Stimulated activated CD8-positive, alpha-beta memory T cell treated with anti-CD3 and anti-CD28 coated beads, Interleukin-2, amount 100 ng/mL, for 1 hour (primary cell): ENCODE measurements at places on chromosomes 7 and 10.

GRCh38 chr7:45294559-45294958 lies 137.0 kb downstream of the RAMP3 start:
- no peak for DNase-seq

GRCh38 chr10:78478919-78479318 lies 445.3 kb downstream of the RPS24 start:
- DNase-seq = no peak

DNA sequence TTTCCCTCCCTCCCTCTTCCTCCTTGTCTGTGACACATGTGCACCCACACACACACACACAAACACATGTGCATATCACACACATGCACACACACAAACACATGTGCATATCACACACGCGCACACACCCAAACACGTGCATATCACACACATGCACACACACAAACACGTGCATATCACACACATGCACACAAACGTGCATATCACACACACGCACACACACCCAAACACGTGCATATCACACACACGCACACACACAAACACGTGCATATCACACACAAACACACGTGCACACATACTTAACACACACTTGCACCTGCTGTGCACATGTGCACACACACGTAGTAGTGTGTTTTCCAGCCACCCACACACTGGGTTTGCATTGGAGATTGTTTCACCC lies 29.4 kb upstream of the KNDC1 start:
- no peak for DNase-seq

GRCh38 chr10:623014-623413 lies 66.5 kb downstream of the DIP2C start:
- no peak for DNase-seq

- DNase-seq = no peak
Observed at GRCh38 chr10:31490858-31491504, 172.0 kb downstream of the ZEB1 start.

GRCh38 chr7:22138886-22139285 lies 193.2 kb upstream of the CDCA7L start:
- no peak for DNase-seq

DNA sequence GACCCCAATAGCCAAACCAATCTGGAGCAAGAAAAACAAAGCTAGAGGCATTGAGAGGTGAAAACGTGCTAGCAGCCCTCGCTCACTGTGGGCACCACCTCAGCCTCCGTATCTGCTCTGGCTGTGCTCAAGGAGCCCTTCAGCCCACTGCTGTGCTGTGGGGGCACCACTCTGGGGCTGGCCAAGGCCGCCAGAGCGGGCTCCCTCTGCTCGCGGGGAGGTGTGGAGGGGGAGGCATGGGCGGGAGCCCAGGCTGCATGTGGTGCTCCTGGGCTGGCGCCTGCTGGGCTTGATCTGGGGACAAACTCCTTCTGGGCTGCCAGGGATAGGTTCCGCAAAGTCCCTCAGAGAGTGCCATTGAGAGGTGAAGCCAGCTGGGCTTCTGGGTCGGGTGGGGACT lies 1002.0 kb downstream of the GATA3 start:
- no peak for DNase-seq

- no peak for DNase-seq
Observed at GRCh38 chr10:100232101-100232500, 2.7 kb upstream of the CHUK start.

- no peak for DNase-seq
Observed at GRCh38 chr7:41869997-41870396, 167.1 kb upstream of the INHBA start.

DNA sequence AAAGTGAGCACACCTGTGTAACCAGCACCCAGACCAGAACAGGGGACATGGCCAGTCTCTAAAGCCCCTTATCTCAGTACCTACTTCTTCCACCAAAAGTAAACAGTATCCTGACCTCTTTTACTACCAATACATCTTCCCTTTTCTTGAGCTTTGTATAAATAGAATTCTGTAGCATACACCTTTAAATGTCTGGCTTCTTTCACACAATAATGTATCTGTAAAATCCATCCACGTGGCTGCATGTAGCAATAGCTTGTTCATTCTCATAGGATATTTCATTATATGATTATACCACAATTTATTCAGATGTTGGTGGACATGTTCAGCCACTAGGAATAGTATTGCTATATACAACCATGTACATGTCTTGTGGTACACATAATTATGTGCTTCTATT lies 40.6 kb downstream of the BTBD16 start:
- no peak for DNase-seq

GRCh38 chr7:100933734-100934133 lies 15.6 kb upstream of the MUC3A start:
- DNase-seq = no peak

DNA sequence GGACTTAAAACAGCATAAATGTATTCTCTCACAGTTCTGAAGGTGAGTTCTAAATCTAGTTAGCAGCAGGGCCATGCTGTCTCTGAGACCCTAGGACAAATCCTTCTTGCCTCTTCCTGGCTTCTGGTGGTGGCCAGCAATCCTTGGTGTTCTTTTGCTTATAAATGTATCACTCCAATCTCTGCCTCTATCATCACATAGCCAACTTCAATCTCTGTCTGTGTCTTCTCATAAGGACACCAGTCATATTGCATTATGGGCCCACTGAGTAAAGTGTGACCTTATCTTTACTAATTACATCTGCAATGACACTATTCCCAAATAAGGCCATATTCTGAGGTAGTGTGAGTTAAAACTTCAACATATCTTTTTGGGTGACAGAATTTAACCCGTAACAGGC lies 778.9 kb downstream of the KCNMA1 start:
- no peak for DNase-seq

DNA sequence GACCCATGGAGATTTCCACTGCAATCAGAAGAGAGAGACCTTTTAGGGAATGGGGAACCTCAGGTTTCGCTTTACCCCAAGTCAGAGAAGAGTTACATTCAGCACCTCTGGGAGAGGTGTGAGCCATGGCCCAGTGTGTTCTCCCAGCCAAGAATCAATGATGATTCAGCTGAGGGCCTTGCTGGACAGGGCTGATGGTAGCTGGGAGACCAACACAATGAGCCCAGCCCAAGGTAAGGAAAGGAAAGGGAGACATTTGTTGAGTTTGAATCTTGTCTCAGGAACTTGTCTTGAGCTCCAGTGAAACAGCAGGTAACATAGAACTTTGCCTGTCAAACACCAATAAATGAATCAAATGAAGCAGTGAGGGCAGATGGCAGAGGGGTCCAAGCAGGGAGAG lies 14.0 kb upstream of the PPIA start:
- no peak for DNase-seq

DNA sequence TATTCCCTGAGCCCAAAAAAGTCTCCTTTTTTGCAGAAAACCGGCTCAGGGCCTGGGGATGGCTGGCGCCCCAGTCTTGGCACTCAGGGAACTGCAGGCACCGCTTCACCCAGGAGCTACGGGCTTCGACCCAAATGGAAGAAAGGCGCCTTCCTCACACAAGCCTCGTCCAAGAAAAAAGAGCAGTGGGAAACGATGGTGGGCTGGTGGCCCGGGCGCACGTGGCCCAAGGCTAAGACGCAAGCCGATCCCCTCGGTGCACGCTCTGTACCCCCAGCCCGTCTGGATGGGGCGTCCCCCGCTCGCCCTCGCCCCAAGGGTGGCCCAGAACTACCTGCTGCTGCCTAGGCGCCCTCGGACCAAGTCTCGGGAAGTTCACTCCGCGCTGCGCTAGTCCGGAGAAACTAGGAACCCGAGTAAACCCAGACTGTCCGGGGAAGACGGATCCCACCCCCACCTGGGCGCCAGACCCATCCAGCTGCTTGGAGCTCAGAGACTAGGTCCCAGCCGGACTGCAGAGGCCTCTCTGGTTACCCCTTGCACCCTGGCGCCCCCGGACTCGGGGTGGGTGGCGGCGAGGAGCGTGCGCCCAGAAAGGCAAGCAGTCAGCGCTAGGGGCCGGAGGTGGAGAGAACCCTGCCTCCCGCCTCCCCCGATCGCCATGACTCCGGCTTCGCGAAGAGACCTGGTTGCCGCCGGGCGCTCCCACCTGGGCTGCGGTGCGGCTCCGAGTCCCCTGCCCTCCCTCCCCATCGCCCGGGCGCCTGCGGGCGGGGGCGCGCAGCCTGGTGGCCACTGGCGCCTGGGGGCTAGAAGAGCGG lies 76.4 kb downstream of the CALN1 start:
- DNase-seq = no peak

DNA sequence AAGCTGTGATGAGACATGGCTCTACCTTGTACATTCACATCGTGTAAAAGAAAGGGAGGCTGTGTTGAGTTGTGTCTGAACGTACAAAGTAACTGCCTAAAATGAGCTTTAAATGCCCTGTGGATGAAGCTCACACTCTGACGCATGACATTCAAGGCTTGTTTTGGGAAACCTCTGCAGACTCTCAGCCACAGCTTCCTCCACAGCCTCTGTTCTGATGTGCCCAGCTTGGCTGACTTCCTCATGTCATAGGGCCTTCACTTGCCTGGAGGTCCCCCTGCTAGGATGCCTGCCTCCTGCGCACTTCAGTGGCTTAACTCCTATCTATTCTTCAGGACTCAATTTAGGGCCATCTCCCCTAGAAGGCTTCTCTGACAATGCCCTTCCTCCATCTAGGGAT lies 230.0 kb upstream of the HABP2 start:
- DNase-seq = no peak

- DNase-seq = no peak
Observed at GRCh38 chr10:19048489-19048888, at the start of gene MALRD1. Gene MALRD1, plus strand, starts transcription at chr10:19048801. Its CDS starts 138 bp downstream, at chr10:19048939.

- DNase-seq = no peak
Observed at GRCh38 chr10:25896421-25896820, 37.6 kb upstream of the MYO3A start.

GRCh38 chr7:98949336-98950044 lies 71.2 kb downstream of the TRRAP start:
- no peak for DNase-seq

DNA sequence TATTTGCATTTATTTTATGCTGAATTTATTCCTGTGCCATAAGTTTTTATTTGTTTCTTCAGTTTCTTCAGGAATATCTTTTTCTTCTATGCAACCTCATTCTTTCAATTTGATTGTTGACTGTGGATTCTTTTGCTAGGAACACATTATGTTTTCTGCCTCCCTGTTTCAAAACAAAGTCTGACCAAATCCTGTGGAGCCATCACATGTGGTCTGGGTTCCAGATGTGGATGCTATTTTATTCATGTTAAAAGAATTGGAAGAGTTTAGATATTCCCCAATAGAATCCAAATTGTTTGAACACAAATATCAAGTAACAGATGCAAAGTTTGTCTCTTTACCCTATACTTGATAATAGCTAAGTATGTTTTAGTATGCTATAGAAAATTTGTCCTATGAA lies 56.8 kb upstream of the LRRC17 start:
- DNase-seq = no peak

DNA sequence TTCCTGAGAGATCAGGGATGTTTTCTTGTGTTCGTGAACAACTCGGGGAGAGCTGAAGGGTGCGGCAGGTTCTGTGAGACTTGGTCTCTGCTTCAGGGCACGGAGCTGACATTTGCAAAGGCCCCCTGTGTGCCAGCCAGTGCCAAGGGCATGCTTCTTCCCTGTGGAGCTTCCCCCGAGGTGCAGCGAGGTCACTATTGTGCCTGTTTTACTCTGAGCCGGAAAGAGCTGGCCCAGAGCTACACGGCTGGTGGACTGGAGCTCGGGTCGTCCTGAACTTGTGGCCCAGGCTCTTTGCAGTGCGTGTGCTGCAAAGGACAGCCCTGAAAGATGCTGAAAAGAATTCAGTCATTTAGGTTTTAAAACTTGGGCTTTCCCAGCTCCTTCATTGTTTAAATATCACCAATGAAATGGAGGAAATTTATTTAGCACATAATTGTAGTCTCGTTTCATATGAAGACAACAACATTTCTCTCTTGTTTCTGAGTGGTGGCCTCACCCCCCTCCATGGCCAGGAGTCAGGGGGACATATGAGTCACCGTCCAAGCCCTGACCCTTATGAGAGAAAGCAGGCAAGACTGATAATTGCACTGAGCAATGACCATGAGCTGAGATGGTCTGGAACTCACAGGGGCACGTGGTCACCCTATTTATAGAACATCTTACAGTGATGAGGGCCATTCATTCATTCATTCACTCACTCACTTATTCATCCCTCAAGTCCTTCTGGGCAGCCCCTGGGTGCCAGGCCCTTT lies 102.6 kb downstream of the PTPRE start:
- DNase-seq = no peak

- no peak for DNase-seq
Observed at GRCh38 chr7:141161550-141162535, 88.0 kb downstream of the TMEM178B start.

DNA sequence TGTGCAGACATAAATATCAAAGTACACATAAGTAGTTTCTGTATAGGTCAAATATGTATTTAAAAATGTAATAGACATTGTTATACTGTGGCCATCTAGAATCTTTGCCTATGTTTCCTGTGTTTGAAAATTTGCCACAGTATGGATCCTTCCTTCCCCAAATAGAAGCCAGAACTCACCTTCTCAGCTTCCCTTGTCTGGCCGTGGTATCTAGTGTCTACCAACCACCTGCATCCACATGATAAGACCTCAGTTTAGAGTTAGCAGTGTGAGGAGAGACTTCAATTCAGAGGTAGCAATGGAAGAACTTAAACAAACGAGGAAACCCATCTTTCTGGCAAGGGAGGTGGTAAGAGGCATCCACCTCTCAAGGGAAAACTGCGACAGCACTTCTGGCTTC lies 4.9 kb downstream of the TRDMT1 start:
- DNase-seq = no peak

GRCh38 chr7:157043745-157044144 lies 33.3 kb upstream of the MNX1 start:
- DNase-seq = no peak

DNA sequence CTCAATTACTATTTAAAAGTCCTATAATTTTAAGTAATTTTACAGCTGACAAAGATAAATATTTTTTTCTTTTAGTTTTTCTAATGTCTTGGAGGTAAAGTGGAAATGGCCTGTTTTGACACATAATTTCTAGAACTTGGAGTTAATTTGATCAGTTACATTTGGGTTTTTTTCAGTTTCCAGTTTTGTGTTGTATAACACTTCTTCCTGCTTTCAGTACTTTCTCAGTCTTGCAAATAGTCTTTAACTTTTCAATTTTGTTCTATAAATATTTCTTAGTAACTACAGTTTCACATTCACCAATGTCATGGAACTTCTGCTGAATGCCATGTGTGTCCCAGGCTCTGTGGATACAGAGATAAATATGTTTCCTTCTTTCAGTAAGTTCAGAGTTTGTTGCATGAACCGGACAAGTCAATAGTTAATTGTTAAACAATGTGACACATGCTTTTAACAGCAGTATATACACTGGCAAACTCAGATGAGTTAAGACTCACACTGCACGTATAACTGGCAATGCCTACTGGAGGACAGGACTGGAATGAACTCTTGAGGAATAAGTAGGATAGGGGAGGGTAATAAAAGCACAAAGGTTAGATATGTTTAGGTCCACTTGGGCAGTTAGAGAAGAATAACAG lies 4.6 kb downstream of the SHOC2 start:
- no peak for DNase-seq

DNA sequence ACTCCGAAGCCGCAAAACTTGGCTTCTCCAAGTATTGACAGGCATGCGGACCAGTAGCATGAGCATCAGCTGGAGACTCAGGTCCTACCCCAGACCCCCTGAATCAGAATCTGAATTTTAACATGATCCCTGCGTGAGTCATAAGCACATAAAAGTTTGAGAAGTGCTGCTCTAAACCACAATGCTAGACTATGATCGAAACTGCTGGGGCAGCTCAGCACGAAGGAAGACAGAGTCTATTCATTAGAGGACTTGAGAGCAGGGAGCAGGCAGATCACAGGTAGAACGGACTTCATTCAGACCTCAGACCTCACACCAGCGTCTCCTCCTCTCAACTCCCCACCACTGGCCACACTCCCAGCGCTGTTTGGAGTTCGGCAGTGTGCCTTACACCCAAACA lies 16.9 kb downstream of the CAMK2G start:
- DNase-seq = no peak
